ENCODE measurements at places on chromosomes 7 and 10.

DNA sequence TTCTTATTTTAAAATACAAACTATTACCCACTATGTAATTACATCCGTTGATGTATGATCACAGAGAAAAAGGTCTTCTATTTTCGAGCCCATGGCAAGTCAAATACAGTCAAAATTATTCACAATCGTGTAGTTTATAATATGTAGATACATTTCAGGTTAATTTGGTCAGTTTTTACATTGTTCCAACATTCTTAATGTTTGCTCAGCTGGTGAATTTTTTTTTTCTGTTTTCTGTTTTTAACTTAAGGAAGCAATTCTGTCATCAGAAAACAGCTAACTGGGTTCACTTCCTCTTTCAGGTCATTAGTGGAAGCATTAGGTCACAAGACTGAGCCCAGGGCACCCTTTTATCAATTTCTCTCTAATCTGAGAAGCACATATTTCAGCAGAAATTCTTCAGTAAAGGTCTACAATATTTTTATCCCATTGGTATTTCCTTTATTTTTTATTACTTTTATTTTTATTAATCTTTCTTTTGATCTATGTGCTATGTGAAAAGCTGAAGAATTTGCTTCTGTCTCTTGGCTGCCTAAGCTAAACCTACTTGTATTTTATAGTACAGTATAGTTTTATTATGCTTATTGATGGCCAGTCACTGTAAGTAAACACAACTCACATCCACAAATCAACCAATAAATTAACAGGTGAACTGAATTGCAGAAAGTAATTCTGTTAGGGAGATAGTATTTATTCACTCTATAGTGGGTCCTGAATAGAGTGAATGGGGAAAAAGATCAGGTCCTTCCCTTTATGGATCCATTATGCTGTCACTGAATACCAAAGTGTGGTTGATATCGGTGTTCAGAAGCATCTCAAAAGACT lies 84.6 kb downstream of the ICA1 start:
- no peak for DNase-seq

DNA sequence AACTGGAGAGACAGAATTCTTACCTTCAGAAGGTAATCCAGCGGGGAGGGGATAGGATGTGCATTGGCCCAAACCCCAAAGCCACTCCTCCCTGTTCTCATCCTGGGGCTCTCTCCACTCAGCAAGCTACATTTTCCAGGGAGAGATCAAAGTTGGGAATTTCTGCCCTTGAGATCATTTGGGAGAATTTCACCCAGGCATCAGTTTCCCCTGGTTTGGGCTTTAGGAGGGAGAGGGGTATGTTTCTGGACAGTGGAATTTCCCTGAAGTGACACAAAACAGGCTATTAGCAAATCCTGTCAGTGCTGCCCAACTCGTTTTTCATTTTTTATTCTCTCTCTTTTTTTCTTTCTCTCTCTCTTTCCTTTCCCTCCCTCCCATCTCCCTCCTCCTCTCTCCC lies 35.7 kb downstream of the CYP17A1 start:
- no peak for DNase-seq

DNA sequence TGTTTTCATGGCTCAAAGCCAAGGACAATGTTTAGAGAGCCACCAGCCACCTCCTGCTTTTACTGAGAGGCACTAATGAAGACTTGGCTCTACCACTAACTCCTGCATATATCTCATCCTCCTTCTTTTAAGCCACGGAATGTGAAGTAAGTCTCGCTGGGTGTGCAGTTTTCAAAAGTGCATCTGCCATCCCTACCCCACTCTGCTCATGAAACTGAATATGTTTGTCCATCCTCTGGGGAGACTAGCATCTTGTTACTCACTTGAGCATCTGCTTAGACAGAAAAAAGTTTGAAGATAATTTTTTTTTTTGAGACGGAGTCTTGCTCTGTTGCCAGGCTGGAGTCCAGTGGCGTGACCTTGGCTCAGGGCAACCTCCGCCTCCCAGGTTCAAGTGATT lies 40.8 kb downstream of the EPDR1 start:
- DNase-seq, result no peak

- no peak for DNase-seq
Observed at GRCh38 chr7:151893405-151893923, 16.5 kb upstream of the PRKAG2 start.

DNA sequence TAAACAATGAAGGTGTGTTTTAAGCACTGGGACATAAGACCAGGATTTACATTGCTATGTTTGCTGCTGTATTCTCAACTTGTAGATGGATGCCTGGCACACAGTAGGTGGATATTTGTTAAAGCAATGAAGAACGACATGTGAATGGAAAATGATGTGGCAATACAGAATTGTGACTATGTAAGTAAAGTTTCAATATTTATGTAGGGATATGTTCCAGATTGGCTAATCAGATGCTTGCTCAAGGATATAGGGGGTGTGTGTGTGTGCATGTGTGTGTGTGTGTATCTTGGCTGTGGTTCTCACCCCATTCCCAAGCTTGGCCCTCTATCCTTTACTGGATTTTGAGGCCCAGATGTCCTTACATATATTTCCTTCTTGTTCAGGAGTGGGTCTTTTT lies 42.7 kb upstream of the LAMB1 start:
- no peak for DNase-seq

DNA sequence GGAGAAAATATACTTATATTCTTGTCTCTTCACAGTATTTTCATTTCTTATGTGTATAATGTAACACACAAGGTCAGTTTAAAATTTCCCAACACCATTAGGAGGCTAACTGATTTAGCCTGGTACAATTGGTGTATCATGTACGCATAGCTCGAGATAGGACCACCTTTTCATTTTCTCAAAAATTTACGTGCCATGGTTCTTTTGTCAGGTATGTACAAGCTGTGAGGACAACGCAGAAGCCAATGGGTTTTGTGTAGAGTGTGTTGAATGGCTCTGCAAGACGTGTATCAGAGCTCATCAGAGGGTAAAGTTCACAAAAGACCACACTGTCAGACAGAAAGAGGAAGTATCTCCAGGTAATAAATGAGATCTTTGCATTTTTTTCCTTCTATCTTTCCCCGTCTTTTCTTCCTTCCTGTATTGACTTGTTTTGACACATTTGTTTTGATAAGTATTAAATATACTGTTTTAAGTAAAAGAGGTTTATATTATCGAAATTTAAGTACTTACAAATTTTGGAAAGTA lies 55.0 kb downstream of the TRIM24 start:
- DNase-seq, result no peak

DNA sequence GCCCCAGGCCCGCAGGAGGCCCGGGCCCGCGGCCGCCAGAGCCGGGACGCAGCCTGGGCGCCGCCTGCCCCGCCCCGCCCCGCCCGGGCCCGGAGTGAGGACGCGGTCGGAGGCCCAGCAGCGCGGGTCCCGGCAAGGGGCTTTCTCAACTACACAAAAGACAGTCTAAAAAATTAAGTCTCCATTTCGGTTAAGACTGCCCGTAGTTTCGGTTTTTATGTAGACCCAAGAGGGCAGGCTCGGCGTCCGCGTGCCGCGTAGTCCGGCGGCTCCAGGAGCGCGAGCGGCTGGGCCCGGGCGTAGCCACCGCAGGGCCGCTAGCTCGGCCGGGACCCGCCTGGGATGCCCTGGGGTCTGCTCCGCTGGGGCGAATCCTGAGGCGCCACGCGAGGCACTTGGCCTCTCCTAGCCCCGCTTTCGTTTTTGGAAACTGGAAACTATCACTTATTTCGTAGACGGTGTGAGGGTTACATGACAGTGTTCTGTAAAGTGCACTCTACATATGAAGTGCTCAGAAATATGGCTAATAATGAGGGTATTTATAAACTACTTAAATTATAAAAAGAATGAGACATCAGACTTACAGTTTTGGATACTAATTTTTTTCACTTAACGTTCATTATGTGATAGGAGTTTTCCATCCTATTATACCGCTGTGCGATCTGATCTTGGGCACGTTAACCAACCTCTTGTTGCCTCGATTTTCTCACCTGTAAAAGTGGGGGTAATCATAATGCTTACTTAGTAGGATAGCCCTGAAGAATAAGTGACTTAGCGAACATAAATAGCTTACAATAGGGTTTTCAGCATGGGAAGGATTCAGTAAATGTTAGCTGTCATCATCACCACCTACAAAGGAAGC lies 573 bp downstream of the BLVRA start:
- DNase-seq, result peak; percentile 46

DNA sequence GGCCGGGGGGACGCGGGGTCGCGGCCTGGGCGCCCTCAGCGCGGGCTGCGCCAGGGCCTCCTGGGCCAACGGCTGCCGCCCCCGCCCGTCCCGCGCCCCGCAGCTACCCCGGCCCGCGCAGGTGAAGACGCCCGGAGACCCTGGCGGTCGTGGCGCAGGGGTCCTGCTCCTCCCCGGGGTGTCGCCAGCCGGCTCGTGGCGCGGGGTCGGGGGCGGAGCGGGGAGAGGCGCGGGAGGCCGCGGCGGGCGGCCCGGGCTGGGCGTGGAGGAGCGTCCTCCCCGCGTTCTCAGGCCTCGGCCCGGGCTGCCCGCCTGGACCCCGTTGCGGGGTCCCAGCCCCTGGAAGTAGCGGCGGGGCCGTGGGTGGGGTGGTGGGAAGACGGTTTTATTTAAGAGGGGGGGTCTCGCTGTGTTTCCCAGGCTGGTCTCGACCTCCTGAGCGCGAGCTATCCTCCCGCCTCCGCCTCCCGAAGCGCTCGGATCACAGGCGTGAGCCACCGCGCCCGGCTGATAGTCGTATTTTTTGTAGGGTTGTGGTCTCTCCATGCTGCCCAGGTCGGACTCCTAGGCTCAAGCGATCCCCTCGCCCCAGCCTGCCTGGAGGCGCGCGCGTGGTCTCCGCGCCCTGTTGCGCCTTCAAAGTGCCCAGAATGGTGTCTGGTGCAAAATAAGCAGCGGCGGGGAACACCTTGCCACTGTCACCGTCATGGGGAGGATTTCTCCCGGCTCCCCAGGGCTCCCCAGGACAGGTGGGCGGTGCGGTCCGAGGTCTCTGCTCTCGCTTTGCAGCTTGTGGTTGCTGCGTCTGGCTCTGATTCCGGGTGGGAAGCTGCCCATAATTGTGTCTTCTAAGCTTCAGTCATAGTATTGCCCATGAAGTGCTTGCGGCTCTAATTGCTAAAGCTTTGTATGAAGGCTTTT lies 15.3 kb upstream of the SUN1 start:
- no peak for DNase-seq

DNA sequence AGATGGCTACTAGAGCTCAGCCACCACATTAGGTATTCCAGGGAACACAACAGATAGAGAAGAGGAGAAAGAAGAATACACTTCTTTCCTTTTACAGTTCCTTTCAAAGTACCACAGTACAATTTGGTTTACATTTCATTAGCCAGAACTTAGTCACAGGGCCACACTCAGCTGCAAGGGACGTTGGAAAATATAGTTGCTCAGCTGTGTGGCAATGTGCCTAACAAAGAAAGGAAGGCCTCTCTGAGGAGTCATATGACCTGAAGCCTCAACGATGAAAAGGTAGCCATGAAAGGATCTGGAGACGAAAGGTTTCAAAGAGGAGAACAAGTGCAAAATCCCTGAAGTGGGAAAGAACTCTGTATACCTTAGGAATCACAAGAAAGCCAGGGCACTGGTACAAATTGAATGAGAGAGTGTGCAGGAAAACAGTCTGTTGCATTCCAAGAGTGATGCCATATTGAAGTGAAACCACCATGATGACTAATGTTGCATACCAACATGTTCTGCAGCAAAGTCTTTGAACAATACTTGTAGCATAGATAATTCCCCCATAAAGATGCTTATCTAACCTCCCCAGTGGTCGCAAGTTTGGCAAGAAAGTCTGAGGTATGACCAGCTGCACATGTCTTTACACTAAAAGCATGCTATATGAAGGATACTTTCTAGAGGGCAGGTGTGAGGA lies 278.9 kb downstream of the HPSE2 start:
- DNase-seq, result no peak

GRCh38 chr7:101819913-101820522 lies 2.6 kb downstream of the CUX1 start:
- no peak for DNase-seq

DNA sequence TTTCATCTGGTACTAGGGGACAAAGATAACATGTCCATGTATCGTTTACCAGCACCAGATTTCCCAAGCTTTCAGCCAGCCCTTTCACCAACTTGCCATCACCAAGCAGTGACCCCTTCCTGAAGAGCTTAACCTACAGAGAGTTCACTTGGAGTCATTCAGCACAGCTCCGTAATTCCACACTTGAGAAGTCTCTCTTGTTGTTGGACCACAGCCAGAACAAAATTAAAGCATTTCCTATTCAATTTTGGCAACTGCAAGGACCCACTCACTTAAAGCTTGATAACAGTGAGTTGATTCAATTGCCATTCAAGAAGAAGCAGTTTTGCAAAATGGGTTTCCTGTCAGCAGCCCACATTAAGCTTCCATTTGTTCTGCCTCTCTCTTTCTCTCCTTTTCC lies 88.5 kb upstream of the LRRTM3 start:
- no peak for DNase-seq

GRCh38 chr10:31586723-31587638 lies 268.0 kb downstream of the ZEB1 start:
- no peak for DNase-seq

GRCh38 chr10:59708816-59709394 lies 745 bp downstream of the SLC16A9 start:
- DNase-seq, result no peak

DNA sequence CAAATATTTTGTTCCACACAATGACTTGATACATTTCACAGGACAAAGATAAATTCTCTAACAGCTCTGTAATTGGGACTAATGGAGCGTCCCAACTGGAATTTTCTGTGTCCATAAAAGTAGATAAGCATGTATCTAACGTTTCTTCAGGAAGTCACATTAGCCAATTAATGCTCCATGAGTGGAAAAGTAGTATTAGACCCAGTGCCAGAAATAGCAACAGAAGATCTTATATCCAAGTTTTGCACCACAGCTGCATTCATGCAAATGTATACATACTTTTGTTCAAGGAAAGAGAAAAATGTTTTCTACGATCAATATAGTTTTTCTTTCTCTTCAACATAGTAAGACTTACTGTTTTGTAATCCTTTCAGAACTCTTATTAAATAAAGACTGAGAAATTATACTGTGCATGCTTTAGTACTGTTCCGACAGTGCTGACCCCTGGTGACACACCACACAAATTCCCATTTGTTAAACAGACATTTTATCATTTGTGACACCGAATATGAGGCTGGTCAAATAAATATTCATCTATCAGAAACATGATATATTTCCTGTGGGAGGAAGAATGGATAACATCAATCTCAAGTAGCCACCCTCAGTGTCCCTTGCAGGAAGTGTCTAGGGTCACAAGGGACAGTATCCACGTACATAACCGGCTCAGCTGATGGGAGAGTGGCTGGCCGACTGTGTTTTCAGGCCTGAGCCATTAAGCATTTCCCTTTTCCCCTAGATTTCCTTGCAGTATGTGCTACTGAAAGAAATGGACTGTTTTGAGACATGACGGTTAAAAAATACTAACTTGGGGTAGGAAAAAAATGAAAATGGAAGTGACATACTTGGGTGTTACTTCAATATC lies 102.1 kb upstream of the RSU1 start:
- DNase-seq, result no peak

GRCh38 chr7:36129048-36129534 lies 24.0 kb upstream of the EEPD1 start:
- DNase-seq, result no peak

- no peak for DNase-seq
Observed at GRCh38 chr7:17526621-17527020, 228.2 kb downstream of the AHR start.

Measured in SHP77 treated with DMSO at 0.1 percent for 48 hours (cell line).